ENCODE measurements at places on chromosomes 1 and 21. TPM values are rescaled to one million over a fixed set of nuclear protein-coding genes. Genes with fewer than 3 reads are reported as not detected.

The OR6K3 gene
- total RNA-seq, result not detected

The PGLYRP3 gene
- total RNA-seq, result not detected

The TNFAIP8L2 gene
- total RNA-seq, result not detected

The PKP1 gene
- total RNA-seq, result not detected

The ST6GALNAC5 gene
- 2.6 TPM for total RNA-seq

Measured in osteocyte (in vitro differentiated cells).